ENCODE measurements at places on chromosomes 3 and 15.

- no peak for DNase-seq
Measured at GRCh38 chr3:197003461-197004385, 25.9 kb downstream of the MELTF start.

DNA sequence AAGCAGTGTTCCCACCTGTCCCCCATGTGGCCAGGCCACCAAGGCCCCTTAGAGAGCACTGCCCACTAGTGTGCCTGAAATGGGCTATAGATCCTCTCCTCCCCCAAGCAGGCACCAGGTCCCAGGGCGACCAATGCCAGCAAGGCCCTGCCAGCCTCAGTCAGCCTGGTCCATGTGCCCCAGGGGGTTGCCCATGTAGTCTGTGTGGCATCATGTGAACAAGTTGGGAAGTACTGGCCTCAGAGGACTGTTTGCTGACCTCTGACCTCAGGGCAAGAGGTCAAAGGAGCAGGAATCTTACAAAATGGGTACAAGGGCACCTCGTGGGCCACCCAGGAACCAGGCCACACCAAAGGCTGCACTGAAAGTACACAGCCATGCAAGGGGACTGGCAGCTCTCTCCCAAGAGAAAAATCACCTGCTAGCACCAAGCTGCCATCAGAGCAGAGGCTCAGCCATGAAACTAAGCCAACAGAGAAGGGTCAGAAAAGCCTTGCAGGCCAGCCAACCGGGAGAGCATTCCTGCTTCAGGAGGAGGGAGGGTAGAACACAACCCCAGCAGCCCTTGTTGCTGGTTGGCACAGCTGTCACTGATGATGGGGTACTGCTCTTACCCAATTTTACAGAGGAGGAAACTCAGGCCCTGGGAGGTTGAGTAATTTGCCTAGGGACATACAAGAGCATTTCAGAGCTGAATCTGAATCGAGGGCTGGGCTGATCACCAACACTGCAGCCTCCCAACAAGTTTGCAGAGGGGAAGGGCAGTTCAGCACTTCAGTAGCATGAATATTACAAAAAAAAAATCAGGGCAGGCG, 5.2 kb upstream of the FURIN start:
- DNase-seq, result no peak

DNA sequence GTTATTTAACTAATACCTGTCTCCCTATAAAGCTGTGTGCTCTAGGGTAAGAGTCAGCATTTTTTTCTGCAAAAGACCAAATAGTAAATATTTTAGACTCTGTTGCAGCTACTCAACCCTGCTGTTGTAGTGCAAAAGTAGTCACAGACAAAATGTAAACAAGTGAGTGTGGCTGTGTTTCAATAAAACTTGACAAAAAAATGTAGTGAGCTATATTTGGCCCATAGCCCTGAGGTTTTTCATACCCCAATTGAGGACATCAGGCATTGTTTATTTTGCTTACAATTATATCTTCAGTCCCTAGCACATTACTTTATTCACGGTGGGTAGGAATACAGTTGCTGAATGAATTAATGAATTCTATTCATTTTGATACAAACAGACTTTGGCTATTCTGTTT, 58.7 kb upstream of the TBC1D5 start:
- DNase-seq, result no peak

DNA sequence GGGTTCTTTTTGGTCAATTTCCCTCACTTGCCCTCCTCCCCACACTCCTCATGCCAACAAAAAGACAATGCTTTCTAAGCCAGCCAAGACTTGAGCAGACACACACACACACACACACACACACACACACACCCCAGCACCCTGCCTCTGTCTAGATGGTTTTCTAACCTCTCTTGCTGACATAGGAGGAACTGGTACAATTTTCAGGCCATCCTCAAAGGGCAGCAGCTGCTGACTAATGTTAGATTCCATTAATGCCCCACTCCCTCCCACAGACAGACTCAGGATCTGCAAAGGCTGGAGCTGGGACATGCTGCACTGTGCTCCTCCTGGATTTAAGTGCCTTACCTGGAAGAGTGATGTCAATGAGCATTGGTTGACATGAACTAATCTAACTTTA, 438.4 kb downstream of the OCA2 start:
- no peak for DNase-seq

DNA sequence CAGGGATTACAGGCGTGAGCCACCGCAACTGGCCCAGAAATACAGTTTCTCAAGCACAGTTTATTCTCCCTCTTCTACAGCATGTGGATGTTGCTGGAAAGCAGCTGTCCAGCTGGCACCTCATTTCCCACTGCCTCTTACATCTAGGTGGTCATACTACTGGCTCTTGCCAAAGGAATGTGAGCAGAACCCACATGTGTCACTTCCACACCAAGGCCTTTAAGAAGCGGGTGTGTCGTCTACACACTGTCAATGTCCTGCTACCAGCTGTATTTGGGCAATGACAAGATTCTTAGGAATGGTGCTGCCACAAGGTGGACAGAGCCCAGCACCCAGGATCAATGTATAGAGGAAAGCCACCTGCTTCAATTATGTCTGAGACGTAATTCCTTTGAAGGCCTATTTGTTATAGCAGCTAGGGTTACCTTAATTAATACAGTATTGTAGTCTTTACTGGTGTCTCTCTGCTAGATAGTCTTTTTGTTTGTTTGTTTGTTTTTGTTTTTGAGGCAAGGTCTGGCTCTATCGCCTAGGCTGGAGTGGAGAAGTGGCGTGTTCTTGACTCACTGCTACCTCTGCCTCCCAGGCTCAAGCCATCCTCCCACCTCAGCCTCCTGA, 15.1 kb upstream of the RAB7A start:
- DNase-seq, result no peak

DNA sequence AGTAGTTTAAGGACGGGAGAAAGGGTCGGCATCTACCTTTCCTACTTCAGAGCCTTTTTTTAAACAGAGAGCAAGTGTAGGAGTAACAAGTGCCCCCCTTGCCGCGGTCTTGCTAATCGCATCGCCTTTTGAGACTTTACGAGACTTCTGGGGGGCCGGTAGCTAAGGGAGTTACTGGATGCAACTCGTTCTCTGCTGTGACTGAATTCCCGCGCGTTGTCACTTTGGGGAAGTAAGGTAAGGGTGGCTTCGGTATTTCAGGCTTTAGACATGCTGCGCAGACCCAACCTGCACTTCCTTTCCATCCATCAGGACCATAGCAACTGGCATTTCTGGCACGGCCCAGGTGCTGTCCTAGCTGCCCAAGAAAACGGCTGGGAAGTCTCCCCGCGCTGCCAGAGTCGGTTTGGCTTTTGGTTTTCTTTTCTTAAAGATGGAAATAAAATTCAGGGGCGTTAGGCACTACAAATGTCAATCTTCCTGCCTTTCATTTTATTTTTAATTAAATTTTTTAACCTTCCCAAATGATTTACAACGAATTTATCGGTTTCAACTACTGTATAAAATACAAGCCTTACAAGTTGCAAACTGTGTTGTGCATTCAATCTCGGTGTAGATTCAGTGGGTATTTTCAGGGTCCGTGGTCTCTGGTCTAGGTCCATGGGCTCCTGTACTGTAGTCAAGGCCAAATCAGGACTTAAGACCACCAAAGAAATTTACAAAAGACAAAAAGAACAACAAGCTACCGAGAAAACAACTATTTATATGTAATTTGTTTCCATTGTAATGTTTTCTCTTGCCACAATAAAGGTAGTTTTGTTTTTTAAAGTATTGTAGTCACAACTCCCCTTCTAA, 3.5 kb downstream of the MECOM start:
- no peak for DNase-seq

DNA sequence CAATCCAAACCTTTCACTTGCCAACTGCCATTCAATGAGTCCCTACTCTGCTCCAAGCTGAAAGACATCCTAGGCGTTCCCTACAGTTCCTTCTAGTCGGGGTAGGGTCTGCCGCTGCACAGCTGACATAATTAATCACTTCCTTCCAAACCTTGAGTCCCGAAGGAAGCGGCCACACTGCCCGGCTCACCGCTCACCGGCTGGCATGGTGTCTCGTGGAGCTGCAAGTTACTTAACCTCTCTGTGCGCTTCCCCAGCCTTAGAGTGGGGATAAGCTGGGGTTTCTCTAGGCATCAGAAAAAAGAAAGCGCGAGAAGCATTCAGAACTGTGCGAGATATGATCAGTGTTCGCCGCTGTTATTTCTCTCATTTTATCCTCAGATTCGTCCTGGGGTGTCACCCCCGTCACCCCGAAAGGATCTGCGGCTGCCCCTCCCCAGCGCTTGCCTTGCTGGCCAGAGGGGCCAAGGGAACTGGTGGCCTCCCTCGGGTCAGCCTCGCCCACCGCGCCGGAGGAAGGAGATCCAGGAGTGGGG, 748 bp downstream of the MRPS25 start:
- no peak for DNase-seq

DNA sequence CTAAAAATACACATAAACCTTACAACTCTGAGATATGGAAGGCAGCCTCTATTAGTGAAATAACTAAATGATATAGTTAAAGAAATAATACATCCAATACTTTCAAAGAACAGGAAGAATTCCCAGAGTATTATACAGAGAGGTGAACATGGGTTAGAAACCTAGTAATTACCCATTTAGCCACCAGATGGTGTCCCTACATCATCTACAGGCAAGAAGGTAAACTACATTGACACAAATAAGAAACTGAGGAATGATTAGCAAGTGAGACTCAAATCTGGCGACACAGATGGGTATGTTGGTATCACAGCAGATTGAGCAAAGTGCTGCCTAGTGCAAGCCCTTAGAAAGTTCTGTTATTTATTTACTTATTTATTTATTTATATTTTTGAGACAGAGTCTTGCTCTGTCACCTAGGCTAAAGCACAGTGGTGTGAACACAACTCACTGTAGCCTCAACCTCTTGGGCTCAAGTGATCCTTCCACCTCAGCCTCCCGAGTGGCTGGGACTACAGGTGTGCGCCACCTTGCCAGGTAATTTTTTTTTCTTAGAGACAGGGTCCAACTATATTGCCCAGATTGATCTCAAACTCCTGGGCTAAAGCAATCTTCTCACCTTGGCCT, 28.2 kb downstream of the NEK4 start:
- DNase-seq, result no peak

GRCh38 chr3:13229273-13229949, 156.2 kb upstream of the IQSEC1 start:
- DNase-seq, result no peak

GRCh38 chr3:186617036-186617946, 4.4 kb downstream of the AHSG start:
- peak; percentile 76 for DNase-seq

GRCh38 chr15:51267051-51267702, 71.2 kb downstream of the CYP19A1 start:
- DNase-seq, result no peak

GRCh38 chr3:164477403-164477802, 600.9 kb downstream of the SI start:
- no peak for DNase-seq

- DNase-seq, result no peak
Measured at GRCh38 chr3:141337523-141337854, 30.8 kb upstream of the ZBTB38 start.

DNA sequence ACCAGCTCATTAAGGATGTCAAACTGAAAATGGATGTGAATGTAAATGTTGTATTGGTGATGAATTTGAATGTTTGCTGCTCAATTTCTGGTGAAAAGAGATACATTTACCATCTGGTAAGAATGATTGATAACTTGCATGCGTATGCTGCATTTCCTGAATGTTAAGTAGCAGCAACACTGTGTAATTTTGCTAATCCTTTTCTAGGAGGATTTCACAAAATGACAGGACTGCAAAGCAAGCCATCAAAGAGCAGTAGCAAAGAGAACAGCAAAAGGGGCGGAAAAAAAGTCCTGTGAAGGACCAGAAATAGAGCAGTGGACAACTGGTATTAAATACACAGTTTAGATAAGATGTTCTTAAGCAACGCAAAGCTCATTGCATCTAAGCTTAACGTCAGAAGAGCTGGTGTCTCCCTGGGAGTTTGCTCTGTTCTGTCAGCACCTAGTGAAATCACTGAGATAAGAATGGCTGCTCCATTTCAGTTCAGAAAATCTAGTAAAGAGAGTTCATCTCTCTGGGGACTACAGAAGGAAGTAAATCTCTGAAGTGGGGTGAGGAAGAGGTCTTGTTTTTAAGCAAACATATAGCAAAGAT, 23.5 kb upstream of the PAQR5 start:
- no peak for DNase-seq

- DNase-seq, result no peak
Measured at GRCh38 chr15:25331860-25332259, 107.0 kb downstream of the UBE3A start.

DNA sequence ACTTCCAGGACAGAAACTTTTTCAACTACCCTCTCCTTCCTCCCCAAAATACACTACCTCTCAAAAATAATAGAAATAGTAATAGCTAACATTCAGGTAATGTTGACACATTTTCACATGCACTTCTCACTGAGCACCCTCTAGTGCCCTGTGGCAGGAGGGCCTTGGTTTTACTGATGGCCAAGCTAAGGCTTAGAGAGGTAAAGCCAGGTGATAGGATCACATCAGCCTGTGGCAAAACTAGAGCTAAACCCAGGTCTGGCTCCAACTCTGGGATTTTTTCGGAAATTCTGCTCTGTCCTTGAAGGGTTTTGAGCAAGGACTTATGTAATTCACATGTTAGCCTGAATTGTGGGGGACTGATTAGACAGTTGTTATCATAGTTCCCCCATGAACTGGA, 922 bp upstream of the TAMM41 start:
- no peak for DNase-seq

DNA sequence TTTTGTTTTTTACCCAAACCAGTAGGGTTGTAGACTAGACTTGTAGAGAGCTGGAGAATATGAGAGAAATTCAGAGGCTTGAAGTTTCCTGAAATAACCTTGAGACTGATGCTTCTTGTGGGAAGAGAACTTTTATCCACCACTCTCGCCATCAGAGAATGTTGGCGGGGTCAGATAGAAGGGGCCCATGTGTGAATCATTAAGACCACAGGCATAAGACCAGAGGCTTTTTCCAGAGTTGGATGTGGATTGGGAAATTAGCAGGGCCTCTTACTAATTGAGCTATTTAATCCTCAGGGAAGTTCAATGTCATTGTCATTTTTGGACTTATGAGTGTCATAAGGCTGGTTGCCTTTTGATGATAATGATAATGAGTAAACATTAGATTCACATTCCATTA, 246.9 kb upstream of the THRB start:
- no peak for DNase-seq

DNA sequence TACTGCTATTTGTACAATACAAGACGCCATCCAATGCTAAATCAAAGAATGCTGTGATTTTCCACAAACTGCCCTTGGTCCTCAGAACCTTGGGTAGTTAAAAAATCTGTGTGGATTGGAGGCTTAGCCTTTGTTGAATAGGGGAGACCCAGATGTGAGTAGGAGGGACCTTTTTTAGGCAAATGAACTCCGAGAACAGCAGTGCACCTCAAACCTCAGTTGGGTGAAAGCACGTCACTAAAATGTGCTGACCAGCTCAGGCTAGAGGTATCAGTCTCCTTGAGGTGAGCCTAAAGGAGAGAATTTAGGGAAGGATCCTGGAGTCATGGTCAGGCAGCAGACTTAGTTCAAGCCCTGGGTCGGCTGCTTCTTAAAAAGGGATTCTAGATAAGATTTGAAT, 200.7 kb downstream of the SOX2 start:
- no peak for DNase-seq

- DNase-seq, result no peak
Measured at GRCh38 chr3:38648659-38649499, 608 bp downstream of the SCN5A start.

- no peak for DNase-seq
Measured at GRCh38 chr3:52532838-52533622, 627 bp downstream of the NT5DC2 start.
